ENCODE measurements at places on chromosomes 1 and 21.

DNA sequence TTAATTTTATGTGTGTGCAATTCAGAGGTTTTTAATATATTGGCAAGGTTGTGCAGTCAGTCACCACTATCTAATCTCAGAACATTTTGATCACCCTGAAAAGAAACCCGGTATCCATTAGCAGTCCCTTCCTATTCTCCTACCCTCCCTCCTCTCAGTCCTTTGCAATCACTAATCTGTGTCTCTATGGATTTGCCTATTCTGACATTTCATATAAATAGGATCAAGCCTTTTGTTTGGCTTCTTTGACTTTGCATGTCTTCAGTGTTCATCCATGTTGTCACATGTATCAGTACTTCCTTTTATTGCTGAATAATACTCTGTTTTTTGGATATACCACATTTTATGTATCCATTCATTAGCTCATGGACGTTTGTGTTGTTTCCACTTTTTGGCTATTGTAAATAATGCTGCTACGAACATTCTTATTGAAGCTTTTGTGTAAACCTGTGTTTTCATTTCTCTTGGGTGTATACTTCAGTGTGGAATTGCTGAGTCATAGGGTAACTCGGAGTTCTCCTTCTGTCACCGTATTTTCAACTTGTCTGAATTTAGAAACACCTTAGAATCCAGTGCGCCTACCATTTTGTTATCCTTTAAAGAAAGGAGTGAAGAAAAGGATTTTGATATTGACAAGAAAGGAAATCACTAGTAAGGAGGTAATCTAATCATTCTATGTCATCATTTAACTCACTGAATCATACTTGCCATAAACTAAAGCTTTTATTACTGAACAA is 3.4 kb downstream of the CEP85 start:
- DNase-seq: no peak

DNA sequence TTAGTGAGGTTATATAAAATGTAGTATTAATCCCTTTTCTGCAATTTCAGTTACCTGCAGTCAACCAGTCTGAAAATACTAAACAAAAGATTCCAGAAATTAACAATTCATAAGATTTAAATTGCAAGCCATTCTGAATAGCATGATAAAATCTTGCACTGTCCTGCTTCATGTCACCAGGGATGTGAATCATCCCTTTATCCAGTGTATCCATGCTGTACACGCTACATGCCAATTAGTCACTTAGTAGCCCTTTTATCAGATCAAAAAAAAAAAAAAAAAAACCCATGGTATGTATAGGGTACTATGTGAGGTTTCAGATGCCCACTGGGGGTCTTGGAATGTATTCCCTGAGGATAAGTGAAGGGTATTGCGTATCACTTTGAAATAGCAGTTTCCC is 191.3 kb upstream of the HP1BP3 start:
- no peak for DNase-seq

- no peak for DNase-seq
Measured at GRCh38 chr1:46030876-46031660, 101.4 kb downstream of the PIK3R3 start.

- no peak for DNase-seq
Measured at GRCh38 chr1:226549094-226549936, 751 bp downstream of the STUM start.

DNA sequence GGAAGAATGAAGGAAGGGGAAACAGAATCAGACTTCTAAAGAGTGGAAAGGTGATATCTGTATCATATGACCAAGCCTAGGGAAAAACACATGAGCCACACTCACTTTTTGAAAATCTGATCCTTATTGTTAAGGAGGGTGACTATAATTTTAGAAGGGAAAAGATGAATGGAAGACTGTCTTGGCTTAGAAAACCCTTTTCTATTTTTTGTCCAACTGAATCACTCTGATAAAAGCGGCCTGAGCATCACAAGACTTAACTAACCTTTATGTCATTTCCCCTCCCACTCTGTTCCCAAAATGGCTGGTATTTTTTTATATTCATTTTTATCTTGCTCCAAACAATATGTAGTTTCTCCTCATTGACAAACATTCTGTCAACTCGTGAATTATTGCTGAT is 169.8 kb downstream of the C1orf21 start:
- no peak for DNase-seq

DNA sequence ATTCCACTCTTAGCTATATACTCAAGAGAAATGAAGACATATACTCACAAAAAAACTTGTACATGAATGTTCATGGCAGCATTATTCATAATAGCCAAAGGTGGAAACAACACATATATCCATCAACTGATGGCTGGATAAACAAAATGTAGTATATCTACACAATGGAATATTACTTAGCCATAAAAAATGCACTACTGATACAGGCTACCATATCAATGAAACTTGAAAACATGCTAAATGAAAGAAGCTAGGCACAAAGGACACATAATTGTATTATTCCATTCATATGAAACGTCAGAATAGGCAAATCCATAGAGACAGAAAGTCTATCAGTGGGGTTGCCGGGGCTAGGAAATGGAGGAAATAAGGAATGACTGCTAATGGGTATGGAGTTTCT is 67.3 kb downstream of the NUP210L start:
- DNase-seq: no peak

- no peak for DNase-seq
Measured at GRCh38 chr1:93595266-93595665, 86.4 kb downstream of the BCAR3 start.

- DNase-seq: peak; percentile 93
Measured at GRCh38 chr1:110338309-110338885, 780 bp upstream of the RBM15 start.

GRCh38 chr1:66207484-66207883 is 326.5 kb upstream of the SGIP1 start:
- no peak for DNase-seq

DNA sequence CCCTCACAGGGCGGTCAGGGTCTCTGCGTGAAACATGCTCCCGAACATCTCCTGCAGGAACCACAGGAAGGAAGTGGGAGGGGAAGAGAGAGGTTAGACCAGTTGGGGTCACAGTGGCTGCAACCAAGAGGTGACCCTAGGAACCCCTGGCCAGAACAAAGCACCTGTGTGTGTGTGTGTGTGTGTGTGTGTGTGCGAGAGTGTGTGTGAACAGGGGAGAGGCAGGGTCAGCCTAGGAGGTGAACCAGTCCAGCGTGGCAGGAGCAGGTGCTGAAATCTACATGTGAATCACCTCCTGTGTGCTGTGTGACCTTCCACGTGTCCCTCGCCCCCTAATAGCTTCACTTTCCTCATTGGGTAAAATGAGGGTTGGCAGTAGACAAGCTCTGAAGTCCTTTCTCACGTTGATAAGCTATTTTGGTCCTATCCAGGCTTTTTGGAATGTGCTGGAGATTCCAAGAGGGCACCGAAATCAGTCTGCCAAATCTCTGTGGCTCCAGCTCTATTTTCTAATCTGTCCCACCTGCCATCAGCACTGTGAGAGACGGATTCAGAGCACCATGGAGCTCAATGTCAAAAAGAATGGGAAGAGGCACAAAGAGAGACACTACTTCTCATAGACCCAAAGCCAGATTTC is 27.8 kb downstream of the SLC26A9 start:
- DNase-seq: no peak

DNA sequence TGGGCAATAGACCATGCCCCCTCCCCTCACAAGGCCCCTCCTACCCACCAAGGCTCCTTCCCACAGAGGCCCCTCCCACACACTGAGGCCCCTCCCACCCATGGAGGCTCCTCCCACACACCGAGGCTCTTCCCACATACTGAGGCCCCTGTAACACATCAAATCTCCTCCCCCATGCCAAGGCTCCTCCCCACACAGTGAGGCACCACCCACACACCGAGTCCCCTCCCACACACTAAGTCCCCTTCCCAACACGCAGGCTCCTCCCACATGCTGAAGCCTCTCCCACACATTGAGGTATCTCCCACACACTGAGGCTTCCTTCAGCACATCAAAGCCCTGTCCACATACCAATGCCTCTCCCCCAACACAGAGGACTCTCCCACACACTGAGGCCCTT is 391.8 kb downstream of the CAMTA1 start:
- DNase-seq: no peak

DNA sequence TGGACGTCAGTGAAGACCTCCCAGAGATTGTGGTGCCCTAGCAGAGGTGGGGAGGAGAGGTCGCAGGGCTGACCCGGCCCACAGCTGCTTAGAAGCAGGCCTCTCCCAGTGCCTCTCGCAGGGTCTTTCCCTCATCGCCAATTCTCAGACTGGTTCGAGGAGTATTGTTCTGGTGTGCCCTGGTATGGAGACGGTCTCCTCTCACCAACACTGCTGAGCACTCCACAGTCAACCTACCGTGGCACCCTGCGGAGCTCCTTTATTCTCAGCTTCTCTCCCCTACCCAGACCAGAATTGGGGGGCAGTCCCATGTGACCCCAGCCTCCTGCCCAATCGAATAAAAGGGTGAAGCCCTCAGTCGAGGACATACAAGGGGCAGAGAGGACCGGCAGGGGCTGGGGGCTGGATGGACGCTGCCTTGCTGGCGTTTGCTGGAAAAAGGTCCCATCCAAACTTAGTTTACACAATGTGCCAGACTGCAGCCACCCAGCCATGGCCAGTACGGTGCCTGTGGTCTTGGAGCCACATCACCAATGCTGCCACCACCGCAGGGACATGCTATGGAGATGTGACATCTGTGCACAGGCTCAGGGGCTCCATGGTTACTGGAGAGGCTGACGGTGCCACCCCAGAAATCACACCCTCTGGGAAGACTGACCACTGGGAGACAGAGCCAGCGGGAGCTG is 80.8 kb downstream of the STUM start:
- no peak for DNase-seq

- no peak for DNase-seq
Measured at GRCh38 chr1:203772836-203773235, 7.9 kb downstream of the LAX1 start.

DNA sequence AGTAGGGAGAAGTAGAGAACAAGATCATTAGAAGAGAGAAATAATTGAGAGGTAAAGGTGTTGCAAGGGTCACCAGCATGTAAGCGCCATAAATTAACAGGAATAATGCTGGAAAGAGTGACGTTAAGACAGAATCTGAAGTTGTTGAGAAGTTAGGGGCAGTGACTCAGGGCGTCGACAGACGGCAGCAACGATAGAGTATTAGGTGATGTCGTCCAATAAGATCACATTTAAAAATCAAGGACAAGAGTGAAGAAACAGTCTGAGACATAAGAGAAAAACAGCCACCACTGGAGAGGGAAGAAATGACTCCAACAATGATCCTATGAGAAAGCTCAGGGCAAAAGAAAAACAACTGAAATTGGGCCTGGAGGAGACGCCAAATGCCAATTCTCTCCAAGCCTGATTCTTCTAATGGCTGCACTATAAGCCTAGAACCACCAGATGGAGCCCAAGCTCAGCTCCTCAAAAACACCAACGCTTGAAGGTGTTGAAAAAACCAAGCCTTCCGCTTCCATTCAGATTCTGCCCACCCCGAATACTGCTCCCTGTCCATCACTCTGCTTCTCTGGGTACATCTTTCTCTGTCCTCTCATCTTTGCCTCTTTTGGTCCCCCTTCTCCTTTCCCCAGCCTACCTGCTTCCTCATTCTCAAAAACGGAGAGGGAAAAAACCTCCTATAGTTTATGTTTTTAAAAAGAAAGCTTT is 70.0 kb downstream of the LUZP1 start:
- peak; percentile 38 for DNase-seq

GRCh38 chr21:42572906-42573495 is 59.3 kb downstream of the SLC37A1 start:
- DNase-seq: no peak

DNA sequence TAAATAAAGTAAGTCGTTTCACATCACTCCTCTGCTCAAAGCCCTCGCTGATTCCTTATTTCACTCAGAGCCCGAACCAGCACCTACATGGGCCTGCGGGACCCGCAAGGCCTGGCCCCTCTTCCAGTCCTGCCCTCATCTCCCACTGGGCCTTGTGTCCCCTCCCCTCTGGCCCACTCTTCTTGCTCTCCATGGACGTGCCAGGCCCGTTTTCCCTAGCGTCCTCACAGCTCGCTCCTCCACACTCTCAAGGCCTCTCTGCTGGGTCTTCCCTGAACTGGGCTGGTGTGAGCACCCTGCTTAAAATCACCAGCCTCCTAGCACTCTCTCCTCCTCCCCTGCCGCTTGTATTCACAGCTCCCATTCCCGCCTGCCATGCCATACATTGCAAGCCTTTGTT is 237.9 kb downstream of the FOXD2 start:
- DNase-seq: no peak

DNA sequence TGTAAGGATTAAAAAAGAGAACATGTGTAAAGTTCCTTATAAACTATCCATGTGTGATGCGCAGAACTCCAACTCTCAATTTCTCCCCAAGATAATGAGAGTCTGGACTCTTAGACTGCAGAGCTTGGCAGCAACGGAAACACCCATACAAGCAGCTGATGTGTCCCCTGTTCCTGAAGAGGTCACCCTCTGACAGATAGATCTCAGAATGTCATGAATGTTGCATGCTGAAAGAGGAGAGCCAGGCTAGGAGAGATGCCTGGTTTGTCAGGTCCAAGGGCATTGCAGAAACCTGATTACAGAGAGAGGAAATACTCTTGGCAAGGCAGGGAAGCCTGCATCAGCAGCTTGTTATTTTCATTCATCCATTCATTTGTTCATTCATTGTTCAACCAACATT is 24.2 kb downstream of the MTARC1 start:
- DNase-seq: no peak

DNA sequence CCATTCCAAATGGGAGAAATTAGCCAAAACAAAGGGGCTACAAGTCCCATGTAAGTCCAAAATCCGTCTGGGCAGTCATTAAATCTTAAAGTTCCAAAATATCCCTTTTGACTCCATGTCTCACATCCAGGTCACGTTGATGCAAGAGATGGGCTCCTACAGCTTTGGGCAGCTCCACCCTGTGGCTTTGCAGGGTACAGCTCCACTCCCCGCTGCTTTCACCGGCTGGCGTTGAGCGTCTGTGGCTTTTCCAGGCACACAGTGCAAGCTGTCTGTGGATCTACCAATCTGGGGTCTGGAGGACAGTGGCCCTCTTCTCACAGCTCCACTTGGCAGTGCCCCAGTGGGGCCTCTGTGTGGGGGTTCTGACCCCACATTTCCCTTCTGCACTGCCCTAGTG is 130.2 kb downstream of the TPR start:
- no peak for DNase-seq

DNA sequence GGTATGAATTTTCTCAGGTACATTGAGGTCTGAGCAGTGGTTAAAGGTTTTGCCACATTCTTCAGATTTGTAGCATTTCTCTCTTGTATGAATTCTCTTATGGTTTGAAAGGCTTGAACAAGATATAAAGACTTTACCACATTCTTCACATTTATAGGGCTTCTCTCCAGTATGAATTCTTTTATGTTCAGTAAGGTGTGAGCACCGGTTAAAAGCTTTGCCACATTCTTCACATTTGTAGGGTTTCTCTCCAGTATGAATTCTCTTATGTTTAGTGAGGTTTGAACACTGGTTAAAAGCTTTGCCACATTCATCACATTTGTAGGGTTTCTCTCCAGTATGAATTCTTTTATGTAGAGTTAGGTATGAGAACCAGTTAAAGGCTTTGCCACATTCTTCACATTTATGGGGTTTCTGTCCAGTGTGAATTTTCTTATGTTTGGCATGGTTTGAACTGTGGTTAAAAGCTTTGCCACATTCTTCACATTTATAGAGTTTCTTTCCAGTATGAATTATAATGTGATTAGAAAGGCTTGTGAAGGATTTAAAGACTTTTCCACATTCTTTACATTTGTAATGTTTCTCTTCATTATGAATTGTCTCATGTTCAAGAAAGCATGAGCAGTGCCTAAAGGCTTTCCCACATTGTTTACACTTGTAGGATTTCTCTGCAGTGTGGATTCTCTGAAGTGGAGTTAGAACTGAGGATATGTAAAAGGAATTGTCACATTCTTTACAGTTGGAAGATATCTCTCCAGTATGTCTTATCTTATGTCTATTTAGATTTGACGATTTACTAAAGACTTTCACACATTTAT is 18.4 kb upstream of the ZNF124 start:
- no peak for DNase-seq

GRCh38 chr1:110673197-110673701 is 1.5 kb downstream of the KCNA3 start:
- DNase-seq: no peak

All from stimulated activated CD8-positive, alpha-beta memory T cell treated with anti-CD3 and anti-CD28 coated beads, Interleukin-15, amount 100 ng/mL, for 4 hours (primary cell).